ENCODE measurements at places on chromosomes 2 and 18.

DNA sequence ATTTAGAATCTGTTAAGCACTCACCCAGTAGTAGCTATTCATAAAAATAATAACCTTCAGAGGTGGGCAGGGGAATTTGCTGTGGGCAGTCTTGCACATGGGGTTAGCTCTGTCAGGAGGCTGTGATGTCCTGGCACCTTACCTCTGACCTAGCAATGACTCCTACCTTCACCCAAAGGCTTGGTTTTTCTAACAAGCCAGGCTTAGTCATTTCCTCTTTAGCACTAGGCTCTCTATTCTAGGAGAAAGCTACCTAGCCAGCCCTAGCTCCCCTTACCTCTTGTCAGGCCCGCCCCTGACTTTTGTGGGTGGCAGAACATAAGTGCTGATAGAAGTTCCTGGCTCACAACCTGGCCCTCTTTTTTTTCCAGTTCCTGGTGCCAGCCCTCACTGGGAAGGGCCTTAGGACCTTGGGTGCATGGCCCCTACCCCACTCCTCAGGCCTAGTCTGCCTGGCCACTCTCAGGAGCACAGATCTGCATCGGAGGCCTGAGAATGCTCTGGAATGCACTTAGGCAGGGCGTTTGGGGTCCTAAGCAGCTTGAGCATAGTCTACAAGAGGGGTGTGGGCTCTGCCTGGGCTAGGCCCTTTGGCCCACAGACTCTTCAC, 17.7 kb downstream of the CPLX4 start:
- no peak for DNase-seq

DNA sequence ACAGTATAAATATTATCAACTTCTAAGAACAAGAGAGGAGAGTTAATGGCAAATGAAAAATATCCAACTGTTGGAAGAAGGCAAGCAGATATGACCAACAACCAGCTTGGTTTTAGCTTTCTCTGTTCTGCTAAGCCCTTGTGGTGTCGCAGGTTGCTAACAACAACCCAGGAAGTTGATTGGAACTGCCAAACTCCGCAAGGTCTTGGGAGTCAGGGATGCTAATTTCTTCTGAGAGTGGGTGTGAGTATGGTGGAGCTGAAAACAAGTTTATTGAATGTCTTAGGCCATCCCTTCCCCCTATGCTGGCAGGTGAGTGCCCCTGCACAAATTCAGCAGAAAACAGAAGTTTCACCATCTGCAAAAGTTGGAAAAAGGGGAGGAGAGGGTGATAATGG, 17.5 kb downstream of the BZW1 start:
- DNase-seq: no peak

DNA sequence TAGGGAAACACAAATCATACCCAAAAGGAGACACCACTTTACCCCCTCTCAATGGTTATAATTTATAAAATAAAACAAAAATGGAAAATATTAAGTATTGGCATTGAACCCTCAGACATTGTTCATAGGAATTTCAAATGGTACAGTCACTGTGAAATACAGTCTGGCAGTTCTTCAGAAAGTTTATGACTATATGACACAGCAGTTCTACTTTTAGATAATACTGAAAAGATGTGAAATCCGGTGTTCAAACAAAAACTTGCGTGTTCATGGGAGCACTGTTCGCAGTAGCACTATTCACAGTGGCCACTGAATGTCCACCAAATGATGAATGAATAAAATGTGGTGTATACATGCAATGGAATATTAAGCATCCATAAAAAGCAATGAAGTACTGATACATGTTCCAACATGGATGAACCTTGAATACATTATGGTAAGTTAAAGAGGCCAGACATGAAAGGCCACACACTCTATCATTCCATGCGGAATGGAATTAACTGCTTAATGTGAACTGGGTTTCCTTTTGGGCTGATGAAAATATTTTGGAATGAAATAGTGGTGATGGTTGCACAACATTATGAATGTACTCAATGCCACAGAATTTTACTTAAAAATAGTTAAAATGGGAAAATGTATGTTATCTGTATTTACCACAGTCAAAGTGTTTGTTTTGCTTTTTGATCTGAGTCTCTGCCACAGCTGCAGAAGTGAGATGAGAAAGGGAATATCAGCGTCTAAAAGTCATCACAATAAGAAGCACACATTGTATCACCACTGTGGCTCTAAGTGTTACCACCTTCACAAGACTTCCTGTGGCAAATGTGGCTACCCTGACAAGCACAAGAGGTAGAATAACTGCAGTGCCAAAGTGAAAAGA, 864.6 kb downstream of the SUCLG1 start:
- DNase-seq: no peak

DNA sequence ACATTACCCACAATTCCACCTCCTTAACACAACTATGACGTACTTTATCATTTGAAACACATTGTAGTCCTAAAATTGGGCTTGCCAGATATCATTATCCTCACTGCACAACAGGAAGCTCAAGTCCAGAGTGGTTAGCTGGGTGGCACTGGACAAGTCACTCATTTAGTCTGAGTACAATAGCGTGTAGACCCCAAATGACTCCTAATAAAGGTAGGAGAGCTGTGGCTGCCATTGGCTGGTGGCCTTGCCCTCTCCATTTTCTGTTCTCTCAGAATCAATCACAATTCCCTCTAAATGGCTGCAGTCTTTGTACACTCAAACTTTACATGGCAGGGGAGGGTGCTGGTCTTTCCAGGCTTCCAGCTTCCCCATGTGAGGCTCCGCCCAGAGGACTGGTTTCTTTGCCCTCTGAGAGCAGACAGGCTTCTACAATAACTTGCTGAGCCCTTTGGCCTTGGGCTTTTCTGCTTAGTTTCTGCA, 11.7 kb downstream of the PSTPIP2 start:
- peak; percentile 65 for DNase-seq

GRCh38 chr18:25831301-25831701, 259.1 kb downstream of the SS18 start:
- no peak for DNase-seq

DNA sequence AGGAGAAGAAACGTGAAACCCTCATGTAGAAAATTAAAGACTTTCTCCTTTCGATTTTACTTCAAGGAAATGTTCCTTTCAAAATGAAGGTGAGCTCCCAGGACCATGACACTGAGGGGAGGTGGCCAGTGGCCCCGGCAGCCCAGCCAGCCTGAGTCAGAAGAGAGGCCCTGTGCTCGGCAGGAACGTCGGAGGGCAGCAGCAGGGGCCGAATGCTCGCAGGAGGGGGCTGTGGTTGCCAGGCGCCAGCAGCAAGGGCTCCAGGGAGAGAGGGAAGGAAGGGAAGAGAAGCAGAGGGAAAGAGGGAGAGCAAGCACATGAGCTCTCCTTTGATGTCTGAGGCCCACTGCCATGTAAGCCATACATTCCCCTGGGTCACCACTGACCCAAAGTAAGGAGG, 73.3 kb upstream of the ACKR3 start:
- no peak for DNase-seq

- DNase-seq: no peak
Observed at GRCh38 chr18:38025433-38026038, 459.9 kb upstream of the CELF4 start.

GRCh38 chr2:121599963-121600651, 49.2 kb downstream of the CLASP1 start:
- DNase-seq: no peak

DNA sequence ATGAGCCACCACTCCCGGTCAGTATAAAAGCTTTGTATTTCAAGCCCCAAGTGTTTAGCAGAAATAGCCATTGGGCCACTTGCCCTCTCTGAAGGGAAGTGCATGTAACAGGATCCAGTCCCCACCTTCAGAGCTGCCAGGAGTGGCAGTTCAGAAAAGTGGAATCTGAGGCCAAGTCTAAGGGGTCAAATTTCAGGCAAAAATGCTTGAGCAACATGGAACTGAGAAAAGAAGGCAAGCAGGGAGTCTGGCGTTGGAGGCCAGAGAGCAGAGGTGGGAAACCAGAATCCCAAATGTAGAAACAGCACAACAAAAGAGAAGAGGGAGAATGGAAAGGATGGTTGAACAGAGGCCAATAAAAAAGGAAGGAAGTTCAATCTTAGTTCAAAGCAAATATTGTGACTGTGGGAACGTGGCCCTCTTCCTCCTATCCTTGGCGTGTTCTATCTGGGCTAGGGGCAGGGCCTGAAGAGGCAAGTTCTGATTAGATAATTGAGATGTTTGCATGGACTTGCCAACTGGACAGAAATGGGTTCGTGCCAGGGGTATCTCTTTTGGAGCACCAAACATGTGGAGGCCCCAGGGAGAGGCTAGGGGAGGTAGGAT, 102.2 kb downstream of the AP1S3 start:
- DNase-seq: no peak

GRCh38 chr2:115684345-115684744, 1241.9 kb downstream of the DPP10 start:
- DNase-seq: no peak

DNA sequence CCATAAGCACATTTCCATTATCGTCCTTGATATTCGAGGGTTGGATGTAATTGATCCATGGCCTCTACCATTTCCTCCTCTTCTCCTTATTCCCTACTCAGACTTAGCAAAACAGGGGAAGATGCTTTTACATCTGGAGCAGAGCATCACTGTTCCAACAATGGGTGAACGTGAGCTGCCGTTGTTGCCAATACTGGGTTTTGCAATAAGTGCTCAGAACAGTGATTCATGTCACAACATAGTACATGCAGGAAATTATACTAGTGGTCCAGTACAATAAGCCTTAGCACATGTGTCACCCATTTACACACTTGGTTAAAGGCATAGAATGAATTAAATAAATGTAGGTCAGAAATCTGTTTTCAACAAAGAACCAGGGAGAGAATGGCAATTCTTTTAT, 112.4 kb downstream of the DCC start:
- DNase-seq: no peak

- DNase-seq: no peak
Observed at GRCh38 chr2:167404627-167405284, 516.5 kb downstream of the XIRP2 start.

DNA sequence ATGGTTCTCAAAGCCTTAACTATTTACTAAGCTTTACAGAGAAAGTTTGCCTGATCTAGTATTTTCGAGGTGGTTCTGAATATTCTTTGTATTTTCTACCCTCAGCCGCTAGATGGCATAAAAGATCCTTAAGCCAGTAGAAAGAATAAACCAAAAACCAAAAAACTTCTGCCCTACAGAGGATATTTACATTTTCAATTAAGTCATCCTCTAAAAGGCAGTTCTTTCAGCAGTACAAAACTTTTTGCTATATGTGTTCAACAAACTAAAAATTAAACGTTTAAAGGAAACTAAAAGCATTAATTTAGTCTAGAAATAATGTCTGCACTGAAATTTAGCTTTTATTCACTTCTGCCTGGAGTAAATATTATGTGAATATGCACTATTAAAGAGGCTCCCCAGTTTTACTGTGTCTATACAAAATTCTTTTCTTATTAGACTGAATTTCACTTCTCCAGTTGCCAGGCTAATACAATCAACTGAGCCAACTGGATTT, 297.5 kb downstream of the PIEZO2 start:
- DNase-seq: peak; percentile 71

GRCh38 chr2:110140401-110140800, 24.8 kb upstream of the MALL start:
- no peak for DNase-seq

DNA sequence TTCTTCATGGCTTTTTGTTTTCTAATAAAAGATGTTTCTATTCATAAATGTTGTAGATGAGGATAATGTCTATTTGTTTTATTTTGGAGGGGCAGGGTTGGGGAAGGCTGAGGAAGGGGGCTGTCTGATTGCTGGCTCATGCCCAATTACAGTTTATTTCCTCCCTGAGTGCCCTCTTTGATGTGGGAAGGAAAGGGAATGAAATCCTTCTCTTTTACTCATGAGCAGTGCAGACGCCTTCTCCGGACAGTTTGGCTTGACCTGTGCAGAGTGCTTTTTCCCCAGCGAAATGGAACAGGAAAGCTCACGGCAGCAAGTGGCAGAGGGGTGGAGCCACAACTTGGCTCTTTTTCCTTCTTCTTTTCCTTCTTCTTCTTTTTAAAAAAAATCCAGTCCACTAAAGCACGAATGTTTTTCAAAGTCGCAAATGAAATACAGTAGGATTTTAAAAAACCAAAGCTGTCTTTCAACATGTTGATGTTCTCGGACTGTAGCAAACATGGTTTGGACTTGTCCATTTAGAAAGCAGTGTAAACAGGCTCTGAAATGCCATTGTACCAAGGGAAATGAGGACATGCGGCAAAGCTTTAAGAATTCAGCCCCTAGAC, 34.5 kb downstream of the RAB31 start:
- DNase-seq: no peak

- DNase-seq: no peak
Observed at GRCh38 chr2:111640480-111640879, 243.5 kb downstream of the ANAPC1 start.

DNA sequence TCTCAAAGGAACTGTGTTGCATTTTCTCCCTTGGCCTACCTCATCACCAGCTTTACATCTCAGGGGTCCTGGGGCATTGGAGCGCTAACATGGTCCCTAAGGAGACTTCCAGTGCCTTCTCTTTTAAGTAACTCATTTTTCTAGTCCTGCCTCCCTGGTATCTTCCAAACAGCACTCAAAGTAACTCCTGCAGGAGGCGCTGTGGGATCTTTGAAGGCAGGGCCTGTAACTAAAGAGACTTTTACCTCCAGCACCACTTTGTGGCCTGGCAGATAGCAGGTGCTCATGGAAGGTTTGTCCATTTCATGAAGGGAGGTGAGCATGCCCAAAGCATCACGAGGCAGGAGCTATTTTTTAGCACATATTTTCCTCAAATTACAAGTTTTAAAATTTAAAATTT, 411.0 kb upstream of the GYPC start:
- peak; percentile 68 for DNase-seq

GRCh38 chr2:217477583-217477982, 525.2 kb downstream of the TNS1 start:
- no peak for DNase-seq

DNA sequence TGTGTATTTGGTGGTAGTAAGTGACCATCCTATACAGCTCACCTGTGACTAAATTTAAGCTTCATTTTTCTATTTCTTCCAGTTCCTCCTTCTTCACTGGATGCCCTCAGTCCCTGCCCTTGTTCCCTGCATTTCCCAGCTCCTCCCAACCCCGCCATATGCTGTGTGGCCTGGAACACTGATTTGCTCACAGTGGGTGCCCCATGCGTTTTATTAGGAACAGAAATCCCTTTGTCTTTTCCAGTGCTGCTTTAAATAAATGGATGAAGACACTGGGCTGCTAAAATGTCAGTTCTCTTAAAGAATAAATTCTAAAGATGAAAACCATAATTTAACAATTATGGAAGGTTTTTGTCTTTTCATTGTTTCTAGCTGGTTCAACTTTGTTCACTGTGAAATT, 477.3 kb downstream of the DCDC2C start:
- no peak for DNase-seq

- DNase-seq: no peak
Observed at GRCh38 chr2:64952096-64952495, 37.1 kb upstream of the SLC1A4 start.

DNA sequence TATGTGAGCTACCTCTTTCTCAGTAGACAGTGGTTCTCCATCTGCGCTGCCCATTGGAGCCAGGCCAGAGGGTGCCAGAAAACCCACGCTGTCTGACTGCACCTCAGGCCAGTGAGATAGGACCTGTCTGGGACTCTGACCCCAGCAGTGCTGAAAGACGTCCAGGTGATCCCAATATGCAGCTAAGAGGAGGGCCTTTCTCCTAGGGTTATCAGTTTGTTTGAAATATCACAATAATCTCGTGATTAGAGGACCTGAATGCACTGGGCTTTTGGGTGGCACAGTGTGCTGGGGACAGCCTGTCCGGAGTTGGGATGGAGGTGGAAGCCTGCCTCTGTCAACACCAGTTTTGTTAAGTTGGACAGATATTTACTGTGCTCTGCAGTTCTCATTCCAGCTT, 216.3 kb downstream of the LDLRAD4 start:
- DNase-seq: no peak
